Activated CD8-positive, alpha-beta memory T cell treated with anti-CD3 and anti-CD28 coated beads, Interleukin-2, amount 50 U/mL, for 4 hours (primary cell): ENCODE measurements at places on chromosomes 1 and 21.

DNA sequence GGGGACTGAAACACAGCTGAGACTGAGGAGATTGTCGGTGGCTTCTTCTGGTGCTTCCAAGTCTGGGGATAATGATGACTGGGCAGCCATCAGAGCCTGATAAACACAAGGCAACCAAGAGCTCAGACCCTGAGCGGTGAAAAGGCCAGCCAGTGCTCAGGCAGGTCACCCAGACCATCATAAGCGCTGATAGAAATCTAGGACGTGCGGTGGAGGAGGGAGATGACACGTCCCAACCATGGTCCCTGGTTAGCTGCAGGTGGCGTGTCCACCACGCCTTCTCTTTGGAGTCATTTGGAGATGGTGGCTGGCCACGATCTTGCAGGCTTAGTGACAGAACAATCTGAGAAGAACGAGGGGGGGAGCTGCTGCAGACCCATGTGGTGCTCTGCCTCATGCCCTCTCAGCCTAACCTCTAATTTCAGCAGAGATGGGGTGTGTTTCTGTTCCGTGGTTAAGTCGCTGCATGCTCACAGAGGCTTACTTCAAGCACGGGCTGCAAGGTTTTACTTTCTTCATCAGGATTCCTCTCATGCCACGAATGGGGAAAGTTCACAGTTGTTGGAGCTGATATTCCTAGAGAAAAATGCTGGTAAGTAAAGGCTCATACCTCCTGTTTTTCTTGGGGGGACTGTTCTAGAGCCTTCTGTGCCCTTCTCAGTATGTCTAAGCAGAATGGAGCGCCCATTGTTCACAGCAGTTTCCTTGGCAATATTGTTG is 17.4 kb upstream of the IGSF5 start:
- no peak for DNase-seq

DNA sequence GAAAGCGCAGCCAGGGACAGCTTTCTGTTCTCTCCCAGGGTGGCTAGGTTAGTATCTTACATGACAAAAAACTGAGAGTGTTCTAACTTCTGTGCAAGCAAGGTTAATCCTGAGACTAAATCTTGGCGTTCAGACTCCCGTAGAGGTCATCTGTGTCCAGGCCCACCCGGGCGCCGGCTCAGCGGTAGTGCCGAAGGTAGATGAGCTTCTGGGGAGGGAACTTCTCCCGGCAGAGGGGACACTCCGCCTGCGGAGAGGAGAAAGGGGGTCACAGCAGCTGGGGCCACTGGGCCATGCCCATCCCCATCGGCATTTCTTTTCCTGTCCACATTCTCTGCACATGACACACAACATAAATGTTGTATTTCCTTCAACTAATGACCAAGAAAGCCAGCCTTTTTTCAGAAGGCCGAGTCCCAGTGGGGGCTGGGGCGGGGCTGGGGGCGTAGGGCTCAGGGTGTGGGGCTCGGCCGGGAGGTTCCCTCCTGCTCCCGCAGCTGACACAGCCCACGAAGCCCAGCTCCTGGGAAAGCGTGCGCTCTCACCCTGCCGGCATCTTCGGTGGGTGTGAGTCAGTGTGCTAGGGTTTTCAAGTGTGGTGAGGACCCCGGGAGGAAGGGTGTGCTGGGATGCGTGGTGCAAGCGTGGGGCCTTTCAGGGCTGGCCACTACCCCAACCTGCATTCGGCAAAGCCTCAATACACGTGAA is 6.6 kb downstream of the PEX10 start:
- no peak for DNase-seq

- DNase-seq = peak; percentile 48
Measured at GRCh38 chr1:119611701-119612113, 36.4 kb downstream of the ZNF697 start.

DNA sequence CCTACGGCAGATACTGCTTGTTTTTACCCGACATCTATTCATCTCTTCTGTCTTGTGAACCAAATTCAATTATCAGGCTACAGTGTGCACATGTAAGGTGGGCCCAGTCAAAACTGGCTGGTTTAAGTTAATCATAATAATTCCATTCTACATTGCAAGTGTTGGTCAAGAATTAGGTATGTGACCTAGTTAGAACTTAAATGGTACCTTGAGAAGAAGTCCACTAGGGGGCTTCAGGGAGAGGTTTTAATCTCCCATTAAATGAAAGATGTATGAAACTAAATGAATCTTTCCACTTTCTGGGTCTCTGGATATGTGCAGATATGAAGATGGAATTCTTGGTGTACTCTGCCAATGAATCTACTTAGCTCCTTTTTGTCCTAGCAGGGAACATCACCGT is 187.1 kb downstream of the CDC42BPA start:
- no peak for DNase-seq

DNA sequence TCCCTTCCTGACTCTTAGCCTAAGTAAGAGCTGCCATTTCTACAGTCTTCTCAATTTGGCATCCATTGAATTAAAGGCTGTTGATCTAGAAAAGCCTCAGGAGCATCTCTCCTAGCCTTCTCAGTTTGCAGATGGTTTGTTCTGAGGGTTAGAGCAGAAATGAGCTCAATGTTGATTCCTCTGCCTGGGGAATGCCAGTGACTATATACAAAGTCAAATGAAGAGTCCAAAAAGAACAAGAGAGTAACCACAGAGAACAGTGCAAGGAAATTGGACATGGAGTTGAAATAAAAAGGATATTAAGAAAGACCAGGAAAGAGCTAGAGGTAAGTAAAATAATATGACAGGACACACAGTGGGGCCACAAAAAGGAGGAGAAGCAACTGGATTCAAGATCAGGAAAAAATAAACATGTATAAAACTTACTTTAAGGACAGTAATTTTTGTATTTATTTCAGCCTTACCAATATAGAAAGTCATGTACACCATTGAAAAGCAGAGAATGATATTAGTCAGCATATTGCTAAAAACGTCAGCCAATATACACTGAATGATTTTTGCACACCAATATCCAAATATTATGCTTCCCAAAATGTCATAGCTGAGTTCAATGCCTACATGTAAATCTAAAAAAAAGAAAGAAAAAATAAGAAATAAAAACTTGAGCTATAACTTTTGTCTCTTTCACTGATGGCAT is 21.3 kb downstream of the SLC9C2 start:
- DNase-seq = no peak

DNA sequence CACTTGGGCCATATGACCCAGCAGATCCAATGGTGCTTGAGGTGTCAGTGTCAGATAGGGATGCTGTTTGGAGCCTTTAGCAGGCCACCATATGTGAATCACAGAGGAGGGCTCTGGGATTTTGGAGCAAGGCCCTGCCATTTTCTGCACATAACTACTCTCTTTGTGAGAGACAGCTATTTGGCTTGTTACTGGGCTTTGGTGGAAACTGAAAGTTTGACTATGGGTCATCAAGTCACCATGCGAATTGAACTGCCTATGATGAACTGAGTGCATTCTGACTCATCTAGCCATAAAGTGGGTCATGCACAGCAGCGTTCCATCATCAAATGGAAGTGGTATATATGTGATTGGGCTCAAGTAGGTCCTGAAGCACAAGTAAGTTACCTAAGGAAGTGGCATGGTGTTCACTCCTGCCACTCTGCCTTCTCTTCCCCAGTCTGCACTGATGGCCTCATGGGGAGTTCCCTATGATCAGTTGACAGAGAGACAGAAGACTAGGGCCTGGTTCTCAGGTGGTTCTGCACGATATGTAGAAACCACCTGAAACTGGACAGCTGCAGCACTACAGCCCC is 447.3 kb downstream of the AGBL4 start:
- DNase-seq = no peak

GRCh38 chr1:179794669-179795068 is 51.6 kb downstream of the FAM163A start:
- no peak for DNase-seq

- DNase-seq = no peak
Measured at GRCh38 chr1:11193376-11193775, 4.2 kb downstream of the ANGPTL7 start.

DNA sequence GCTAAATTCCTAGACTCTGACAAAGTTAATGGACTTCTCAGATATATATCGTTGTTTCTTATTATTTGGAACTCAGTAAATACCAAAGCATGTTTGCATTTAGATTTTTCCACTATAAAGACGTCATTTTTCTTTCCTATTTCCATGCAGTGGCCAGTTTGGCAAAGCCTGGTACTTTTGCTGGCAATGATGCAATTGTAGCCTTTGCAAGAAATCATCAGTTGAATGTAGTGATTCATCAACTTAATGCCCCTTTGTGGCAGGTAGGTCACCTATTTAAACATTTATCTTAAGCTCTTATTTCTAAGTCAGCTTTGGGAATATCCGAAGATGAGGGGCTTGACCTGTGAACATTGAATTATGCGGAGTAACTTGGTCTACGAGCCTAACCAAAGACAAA is 12.0 kb downstream of the OTUD3 start:
- DNase-seq = no peak

DNA sequence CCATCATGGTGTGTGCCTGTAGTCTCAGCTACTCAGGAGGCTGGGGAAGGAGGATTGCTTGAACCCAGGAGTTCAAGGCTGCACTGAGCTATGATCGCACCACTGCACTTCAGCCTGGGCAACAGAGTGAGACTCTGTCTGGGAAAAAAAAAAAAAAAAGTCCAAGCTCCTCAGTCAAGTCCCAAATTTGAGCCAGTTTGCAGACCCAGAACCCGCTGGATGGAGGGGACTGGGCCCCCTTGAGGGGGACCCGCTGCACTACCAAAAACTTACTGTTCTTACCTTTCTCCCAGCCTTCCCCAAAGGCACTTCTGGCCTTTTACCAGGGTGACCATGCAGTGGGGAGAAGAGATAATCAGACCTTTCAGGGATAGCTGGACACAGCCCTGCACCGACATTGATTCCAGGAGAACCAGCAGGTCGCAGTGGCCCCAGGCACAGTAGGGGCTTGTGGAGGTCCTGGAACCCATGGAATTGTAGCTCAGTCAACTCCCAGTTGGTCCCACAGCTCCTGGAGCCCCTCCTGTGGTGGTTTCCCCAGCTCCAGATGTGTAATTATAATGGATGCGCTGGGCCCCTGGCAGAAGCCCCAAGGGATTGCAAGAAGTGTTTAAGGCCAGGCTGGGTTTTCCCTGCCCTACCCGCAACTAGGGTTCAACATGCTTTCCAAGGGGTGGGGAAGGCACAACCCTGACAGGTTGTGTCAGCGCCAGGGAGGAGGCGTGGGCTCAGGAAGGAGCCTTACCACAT is 4.1 kb upstream of the WNT9A start:
- DNase-seq = no peak

- no peak for DNase-seq
Measured at GRCh38 chr1:54577612-54578011, 29.6 kb downstream of the ACOT11 start.

- DNase-seq = no peak
Measured at GRCh38 chr1:43866201-43866600, 67.4 kb upstream of the ARTN start.

DNA sequence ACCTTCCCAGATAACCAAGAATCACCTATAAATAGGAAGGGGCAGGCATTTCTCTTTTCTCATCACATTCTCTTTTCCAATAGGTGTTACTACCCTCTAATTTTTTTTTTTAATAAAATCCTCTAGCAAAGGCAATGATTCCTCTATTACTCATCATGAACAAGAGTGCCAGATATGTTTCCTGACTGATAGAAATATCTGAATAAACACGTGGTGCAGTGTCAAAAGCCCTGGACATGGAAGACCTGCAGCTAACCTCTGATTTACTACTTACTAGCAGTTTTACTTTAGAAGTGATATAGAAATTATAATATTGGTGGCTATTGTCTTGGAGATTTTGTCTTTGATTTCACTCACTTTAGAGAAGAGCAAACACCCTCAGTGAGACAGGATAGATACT is 194.6 kb upstream of the SAMSN1 start:
- DNase-seq = no peak

GRCh38 chr1:234413990-234414389 is 40.7 kb downstream of the COA6 start:
- no peak for DNase-seq

GRCh38 chr1:47969478-47969877 is 27.7 kb downstream of the TRABD2B start:
- DNase-seq = no peak

DNA sequence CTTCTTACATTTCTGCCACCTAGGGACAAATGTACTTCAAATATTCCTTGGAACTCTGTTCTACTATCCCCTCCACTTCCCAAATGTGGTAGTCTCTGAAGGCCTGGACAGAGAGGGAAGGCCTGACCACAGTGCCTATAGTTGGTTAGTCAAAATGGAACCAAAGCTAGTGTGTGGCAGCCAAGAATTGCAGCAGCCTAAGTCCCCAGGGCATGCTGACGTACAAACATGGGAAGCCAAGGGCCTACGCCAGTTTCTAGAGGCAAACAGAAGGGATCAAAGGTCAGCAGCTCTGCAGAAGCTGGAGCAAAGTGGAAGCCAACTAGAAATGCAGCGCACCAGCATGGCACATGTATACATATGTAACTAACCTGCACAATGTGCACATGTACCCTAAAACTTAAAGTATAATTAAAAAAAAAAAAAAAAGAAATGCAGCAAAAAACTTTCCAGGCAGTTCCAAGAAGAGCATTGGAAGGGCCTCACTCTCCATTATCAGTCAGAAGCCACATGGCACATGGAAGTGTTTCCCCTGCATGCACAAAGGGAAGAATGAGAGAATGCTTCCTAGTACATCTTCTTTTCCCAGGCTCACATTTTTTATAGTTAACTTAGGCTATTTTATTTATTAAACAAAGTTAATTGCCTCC is 39.4 kb upstream of the GADD45A start:
- DNase-seq = no peak

DNA sequence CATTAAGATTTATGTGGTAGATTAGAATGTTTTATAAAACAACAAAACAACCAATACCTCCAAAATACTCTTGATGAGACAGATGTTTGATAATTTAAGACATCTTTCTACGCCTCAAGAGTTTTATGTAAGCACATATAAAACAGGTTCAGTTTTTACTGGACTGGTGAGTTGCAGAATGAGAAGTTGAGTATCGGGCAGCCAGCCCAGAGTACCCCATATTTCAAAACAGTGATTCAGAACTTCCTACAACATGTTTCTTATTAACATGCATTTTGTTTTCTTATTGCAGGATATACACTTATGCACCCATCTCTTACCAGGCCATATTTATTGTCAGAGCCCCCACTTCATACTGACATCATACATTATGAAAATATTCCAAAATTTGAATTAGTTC is 91.4 kb upstream of the RAVER2 start:
- DNase-seq = no peak

- DNase-seq = no peak
Measured at GRCh38 chr1:25818569-25818968, 1.2 kb upstream of the MTFR1L start.

DNA sequence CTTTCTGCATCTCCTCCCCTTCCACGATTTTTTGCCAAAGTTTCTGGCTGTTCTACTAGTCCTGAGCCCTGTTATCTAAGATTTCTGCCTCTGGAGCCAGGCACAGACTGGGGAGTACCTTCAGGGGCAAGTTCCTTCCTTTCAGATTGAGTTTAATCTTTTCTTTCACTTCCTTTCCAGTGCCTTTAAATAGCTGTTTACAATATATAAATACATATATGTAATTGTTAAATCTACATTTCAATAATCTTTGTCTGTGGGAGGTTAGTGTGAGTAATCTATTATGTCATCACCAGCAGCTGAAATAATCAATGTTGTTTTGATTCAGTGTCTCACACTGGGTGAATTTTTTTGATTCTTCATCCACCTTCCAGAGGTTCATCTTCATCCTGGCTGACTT is 31.8 kb downstream of the DIPK1A start:
- DNase-seq = no peak
